ENCODE measurements at places on chromosomes 4 and X.

GRCh38 chr4:108646706-108647105, 3.7 kb upstream of the OSTC start:
- DNase-seq, result no peak

DNA sequence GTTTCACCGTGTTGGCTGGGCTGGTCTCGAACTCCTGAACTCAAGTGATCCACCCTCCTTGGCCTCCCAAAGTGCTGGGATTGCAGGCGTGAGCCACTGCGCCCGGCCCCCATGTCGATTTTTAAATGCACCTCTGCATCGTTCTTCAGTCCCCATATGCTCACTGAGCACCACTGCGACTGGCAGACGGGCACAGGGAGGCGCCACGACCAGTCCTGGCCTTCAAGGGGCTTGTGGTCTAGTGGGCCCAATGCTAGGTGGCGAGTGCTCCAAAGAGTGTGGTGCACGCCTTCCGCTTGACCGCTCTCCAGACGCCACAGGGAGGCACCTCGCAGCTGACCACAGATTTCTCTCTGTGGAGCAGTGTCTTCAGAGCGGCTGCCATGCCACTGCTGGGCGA, 11.7 kb upstream of the MSANTD1 start:
- no peak for DNase-seq

- DNase-seq, result no peak
These were observed 110.4 kb downstream of the NHS start for GRCh38 chrX:17485391-17485790.

GRCh38 chr4:16225863-16226815, at the start of gene TAPT1:
TSS of gene TAPT1 (minus strand) at chr4:16226471. CDS start at chr4:16226457, 14 bp downstream.
- peak; percentile 67 for DNase-seq

GRCh38 chr4:120316416-120316815, 249.8 kb upstream of the MAD2L1 start:
- no peak for DNase-seq

GRCh38 chrX:2500803-2501558, at the start of the genes DHRSX and ZBED1:
TSS of gene DHRSX (minus strand) at chrX:2500976. CDS start at chrX:2500925, 51 bp downstream.
TSS of gene ZBED1 (minus strand) at chrX:2500976. CDS start at chrX:2490719, 10,257 bp downstream.
- DNase-seq, result peak; percentile 21

GRCh38 chr4:6046526-6047129, 28.4 kb upstream of the C4orf50 start:
- DNase-seq, result no peak

DNA sequence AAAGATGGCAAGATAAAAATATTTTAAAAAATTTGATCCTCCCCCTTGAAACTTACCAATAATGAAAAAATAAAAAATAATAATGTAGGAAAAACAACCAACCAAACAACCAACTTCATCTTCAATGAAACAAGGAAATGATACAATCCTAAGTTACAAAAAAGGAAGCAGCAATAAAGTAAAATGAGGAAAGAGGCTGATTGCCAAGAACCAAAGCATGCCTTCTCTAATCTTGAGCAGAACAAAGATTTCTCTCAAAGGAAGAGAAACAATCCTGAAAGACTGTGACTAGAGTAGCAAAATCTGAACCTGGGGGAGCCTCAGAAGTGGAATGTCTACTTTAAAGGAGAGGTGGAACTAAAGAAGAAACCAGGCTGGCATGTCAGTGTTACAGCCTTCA, 10.9 kb upstream of the WDFY3 start:
- DNase-seq, result no peak

GRCh38 chr4:154208424-154208823, 283.2 kb downstream of the DCHS2 start:
- no peak for DNase-seq

DNA sequence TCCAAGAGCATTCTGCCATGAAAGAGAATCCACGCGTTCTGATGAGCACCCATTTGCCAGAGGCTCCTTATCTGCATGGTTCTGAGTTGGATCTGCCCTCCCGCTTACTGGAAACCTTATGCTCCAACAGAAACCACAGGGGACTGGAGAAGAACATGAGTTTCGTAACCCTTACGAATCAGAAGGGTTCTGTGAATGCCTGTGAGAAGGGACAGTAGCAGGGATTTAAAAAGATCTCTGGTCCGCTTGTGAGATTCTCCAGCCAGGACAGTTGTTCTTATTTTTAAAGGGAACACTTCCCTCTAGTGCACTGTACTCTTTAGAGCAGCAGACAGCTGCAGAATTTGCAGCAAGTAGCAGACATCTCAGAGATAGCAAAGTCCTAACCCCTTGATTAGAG, 22.5 kb upstream of the CENPU start:
- no peak for DNase-seq

DNA sequence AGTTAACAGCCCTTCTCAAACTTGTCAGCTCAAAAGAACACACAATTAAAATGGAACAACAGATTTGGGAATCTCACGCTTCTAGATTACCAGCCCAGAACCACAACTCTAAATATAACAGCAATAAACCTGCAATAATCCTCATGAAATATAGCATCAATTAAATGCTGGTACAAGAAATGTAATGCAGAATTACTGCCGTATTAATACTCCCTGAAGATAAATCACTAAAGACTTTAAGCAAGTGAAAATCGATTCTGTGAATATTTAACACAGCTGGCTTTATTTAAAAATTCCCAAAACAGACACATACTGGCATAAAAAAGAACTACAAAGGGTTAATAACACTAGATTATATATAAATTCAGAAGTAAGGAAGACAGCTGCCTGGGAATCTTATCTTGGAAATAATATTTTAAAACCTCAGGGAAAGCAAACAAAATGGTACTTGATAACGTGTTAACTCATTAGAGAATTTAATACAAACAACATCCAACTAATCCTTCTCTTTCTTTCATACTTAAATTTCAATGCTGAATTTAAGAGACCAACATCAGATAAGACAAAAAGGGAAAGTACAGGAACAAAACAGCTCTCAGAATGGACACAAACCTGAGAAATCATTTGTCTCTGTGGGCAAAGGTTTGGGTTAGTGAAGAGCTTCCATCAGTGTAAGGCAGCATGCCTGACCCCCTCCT, 34.7 kb downstream of the APBB2 start:
- DNase-seq, result no peak

GRCh38 chr4:743463-744211, 38.0 kb downstream of the PCGF3 start:
- no peak for DNase-seq

GRCh38 chr4:170227928-170228327, 138.2 kb upstream of the AADAT start:
- no peak for DNase-seq

DNA sequence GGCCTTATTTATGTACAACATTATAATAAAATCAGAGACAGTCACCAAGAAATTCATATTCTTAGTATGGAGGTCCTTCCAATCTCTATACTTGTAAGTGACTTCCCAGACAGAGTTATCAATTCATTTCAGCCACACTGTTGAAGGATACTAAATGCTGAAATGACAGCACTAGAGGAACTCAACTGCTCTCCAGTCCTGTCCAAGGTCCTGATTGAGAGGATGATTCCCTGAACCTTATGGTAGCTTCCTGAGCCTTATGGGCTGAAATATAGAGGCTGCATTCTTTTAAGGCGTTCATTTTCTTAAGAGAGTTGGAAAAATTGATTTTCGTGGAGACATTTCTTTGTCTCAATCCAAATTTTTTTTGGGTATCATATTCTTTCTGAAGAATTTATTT, 205.9 kb downstream of the TLL1 start:
- DNase-seq, result no peak

- DNase-seq, result no peak
These were observed 53.7 kb upstream of the FAAH2 start for GRCh38 chrX:57232658-57233360.

DNA sequence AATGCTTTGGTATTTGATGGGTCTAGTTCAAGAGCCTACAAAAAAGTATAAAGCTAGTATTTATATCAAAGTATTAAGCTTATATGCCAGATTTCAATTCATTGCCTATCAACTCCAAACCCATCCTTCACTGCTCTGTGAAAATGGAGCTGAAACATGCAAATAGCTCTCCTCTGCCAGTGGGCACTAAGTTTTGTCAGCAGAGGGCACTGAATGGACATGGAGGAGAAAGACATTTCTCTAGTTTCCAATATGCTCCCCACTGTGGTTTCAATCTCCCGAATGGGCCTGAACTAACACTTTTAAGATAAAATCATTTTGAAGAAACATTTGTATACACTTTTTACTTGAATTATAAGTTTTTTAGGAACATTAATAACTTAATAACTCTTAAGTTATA, 12.4 kb downstream of the PPID start:
- DNase-seq, result no peak

DNA sequence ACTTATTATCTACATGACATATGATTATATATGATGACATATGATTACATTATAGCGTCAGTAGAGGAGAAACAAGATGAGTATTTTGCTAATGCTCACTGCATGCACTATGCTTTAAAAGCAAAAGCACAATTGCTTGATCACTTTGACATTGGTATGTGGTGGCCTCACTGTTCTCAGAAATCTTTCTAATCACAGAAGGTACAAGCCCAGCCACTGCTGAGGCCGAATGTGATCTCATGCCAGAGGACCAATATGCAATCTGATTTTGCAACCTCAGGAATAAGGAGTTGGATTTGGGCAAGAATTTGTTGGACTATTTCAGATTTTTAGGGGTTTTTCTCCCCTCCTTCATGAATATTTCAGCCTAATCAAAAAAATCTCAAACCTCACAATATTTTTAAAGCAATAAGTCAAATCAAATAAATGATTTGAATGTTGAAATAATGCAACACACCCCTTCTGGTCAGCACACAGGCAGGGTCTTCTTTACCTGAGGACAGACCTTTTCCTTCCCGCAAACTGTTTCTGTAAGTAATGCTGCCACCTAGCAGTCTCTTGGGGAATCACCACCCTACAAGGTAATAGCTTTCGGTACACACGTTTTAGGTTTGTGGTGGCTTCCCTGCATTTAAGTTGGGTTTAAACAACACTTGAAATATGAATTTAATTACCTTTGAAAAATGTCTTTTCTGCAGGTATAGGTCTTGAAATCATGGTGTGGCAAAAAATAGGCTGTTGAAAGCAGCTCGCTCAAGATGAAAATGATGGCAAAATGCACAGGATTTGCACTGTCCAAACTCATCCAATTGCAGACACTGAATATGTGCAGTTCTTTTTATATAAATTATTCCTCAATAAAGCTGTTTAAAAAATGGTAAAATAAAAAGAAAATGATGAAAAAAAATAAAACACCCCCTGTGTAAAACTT, 4.8 kb upstream of the CXCL13 start:
- DNase-seq, result no peak

GRCh38 chr4:26484032-26484515, 6.2 kb downstream of the CCKAR start:
- DNase-seq, result no peak

GRCh38 chr4:145531859-145532258, 50.2 kb downstream of the SMAD1 start:
- DNase-seq, result no peak

DNA sequence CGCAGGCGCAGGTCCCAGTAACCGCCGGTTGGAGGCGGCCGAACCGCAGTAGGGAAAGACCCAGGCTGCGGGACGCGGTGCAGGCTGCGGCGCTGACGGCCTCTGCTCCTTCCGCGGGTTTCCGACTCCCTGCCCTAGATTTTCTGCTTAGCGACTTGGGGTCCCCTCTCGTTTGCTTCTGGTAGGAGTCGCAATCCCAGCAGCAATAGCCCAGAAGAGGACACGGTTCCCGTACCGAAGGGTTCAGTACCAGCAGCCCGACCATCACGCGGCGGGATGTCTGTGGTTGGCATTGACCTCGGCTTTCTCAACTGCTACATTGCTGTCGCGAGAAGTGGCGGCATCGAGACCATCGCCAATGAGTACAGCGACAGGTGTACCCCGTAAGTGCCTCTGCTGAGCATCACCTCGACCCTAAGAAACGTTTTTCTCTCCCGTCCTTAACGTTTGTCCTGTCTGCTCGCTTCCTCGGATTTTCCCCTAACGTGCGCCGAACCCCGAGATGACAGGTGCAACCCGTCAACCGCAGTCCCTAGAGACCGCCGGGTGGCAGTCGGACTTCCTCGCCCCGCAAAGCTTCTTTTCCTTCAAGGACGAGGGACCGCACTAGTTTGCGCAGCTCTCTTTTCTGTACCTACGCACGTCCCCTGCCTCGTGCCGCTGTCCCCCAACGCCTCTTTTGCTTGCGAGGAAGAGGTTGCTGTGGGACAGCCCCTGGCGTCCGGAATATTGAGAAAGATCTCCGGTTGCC, at the start of gene HSPA4L:
HSPA4L (plus strand) TSS at position 48 of the 751 bp plus-strand sequence; CDS start at position 277, 229 bp downstream.
- no peak for DNase-seq

DNA sequence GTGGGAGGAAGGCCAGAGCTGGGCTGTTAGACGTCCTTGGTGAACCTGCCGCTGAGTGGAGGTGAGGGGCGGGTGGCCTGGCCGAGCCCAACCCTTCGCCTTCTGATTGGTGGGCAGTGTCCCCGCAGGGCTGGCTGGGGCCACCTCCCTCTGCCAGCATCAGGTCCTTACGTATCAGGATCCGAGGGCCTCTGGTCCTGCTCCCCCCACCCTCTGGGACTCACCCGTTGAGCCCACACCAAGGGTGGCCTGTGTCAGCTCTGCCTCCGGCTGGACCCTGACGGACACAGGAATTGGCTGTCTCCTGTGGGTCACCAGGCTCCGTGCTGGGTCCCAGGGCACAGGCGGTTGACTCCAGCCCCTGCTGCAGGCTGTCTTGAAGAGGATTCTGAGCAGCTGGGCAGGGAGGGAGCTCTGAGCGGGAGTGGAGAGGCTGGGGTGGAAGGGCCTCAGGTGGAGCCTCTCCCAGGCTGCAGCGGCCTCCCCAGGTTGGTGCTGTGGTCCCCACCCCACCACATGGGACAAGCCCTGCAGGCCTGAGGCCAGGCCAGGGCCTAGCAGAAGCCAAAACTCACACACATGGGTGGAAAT, 58.4 kb upstream of the NKX1-1 start:
- no peak for DNase-seq

DNA sequence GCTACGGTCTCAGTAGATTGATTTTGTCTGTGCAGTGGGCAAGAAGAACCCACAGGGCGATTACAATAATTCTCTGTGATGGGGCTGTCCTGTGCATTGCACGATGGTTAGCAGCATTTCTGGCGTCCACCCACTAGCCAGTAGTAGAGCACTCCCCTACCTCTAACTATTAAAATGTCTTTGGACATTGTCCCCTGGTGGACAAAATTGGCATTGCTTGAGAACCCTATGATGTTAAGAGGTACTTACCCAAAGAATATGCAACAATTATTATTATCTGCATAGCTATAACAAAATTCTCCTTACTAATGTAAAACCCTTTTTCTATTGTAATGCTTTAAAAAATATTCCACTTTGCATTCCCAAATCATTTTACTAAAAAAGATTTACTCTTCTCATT, 109.5 kb upstream of the VCX3A start:
- DNase-seq, result no peak

GRCh38 chrX:3621414-3621813, 92.0 kb downstream of the PRKX start:
- DNase-seq, result no peak

DNA sequence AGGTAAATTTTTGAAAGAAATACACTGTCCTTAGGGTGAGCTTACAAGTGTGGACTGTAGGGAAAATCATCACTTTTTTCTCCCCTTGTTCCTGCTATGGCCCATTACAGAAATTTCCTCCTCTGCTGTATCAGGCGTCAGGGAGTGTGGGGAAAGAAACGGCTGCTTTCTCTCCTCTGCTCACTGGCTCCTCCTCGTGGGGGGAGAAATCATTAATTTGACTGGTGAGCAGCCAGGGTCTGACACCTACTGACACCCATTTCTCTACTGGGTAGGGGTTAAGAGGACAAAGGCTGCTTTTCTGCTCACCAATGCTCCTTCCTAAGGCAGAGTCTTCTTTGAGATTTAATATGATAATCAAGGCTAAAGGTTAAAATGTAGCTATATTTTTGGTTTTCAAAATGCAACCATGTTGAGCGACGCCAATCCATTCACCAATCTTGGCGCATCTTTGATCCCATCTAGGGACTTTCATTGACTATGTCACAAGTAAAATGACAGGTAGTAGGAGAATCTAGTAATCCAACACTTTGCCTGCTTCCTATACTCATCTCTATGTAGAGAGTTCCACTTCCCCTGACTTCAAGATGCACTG, 25.1 kb downstream of the SETD7 start:
- peak; percentile 35 for DNase-seq

All from stimulated activated CD4-positive, alpha-beta T cell treated with anti-CD3 and anti-CD28 coated beads, Interleukin-1b, Interleukin-23, amount 100 ng/mL, for 1 hour (primary cell).